ENCODE measurements at places on chromosomes 5 and 9.

- DNase-seq, result no peak
Measured at GRCh38 chr9:7315746-7316145, 483.8 kb downstream of the DMAC1 start.

DNA sequence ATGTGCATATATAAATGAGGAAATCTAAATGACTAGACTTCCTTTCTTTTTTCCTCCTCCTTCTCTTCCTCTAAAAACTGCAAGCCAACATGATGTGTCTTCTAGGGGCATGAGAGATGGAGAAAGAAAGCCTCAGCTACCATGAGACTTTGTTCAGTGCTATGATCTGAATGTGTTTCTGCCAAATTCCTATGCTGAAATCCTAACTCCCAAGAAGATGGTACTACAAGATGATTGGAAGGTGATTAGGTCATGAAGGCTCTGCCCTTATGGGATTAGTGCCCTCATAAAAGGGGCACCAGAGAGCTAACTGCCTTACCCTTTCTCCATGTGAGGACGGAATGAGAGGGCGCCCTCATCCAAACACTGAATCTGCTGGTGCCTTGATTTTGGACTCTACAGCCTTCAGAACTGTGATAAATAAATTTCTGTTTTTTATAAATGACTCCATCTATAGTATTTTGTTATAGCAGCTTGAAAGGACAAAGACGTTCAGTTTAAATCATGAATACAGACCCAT lies 72.2 kb upstream of the IL6ST start:
- no peak for DNase-seq

DNA sequence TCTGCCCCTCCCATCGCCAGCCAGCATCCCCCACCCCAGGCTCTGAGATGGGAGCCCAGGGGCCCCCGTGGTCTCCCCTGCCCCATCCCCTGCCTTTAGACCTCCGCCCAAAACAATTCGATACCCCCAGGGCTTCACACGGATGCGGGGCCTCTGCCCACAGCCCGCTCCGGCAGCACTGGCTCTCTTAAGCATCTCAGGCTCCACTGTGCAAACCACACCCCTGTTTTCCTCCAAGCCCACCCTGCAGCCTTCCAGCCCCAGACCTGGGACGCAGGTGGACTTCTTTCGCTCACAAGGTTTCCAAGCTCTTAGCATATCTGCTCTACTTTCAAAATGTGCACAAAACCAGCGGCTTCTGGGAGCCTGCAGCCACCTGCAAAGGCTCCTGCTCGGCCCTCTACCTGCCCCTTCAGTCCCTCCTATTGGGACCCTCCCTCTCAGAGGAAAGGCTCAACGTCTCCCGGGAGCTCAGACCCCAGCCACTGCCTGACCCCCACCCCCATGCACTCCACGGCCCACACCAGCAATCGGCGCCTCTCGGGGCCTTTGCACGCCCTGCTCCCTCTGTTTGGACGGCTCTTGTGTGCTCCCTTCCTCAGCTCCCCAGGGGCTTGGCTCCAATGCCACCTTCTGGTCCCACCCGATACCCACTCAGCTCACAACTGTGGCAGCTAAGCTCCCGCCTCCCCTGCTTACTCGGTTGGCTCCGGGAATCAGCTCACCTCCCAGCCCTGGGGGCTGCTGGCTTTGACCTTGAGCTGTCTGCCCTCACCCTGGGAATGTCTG lies 918 bp upstream of the SLC9A3 start:
- no peak for DNase-seq

DNA sequence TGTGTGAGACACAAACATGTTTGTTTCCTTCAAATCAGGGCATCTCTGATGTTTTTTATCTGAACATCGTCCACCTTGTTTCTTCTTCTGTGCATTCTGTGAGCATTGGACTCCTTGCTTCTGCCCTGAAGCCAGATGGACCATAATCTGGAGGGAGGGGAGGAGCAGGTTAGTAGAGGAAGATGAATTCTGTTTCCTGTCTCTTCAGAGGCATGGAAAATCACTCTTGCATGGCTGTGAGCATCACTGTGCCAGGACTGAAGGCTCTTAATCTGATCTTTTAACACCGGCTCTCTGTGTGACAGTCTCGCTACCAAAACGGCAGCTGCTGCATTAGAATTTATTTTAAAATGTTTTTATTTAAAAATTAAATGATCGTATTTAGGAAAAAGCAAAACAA lies 43.3 kb downstream of the TLE4 start:
- no peak for DNase-seq

- DNase-seq, result no peak
Measured at GRCh38 chr9:134986957-134987356, 69.2 kb upstream of the FCN1 start.

DNA sequence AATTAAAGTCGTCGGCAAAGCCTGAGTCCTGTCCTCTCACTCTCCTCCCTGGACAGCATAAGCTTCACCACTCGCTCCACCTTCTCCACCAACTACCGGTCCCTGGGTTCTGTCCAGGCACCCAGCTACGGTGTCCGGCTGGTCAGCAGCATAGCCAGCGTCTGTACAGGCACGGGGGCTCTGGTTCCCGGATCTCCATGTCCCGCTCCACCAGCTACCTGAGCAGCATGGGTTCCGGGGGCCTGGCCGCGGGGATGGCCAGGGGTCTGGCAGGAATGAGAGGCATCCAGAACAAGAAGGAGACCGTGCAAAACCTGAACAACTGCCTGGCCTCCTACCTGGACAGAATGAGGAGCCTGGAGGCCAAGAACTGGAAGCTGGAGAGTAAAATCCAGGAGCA lies 1.7 kb upstream of the XPA start:
- DNase-seq, result no peak
